ENCODE measurements at places on chromosomes 5 and 9.

- DNase-seq = no peak
These were observed 225.7 kb upstream of the DMRT1 start for GRCh38 chr9:615756-616155.

- no peak for DNase-seq
These were observed 222.6 kb downstream of the MEF2C start for GRCh38 chr5:88660264-88660946.

- DNase-seq = no peak
These were observed 10.9 kb downstream of the PHF2 start for GRCh38 chr9:93587284-93587650.

DNA sequence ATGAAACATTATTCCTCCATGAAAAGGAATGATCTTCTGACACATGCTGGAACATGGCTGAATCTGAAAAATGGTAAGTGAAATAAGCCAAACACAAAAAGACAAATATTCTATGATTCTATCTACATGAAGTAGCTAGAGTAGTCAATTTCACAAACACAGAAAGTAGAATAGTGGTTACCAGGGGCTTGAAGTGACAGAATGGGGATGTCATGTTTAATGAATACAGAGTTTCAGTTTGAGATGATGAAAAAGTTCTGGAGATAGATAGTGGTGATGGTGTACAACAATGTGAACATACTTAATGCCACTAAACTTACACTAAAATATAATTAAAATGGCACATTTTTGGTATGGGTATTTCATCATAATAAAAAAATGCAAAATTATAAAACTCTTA, 18.3 kb downstream of the RLN2 start:
- DNase-seq = no peak

DNA sequence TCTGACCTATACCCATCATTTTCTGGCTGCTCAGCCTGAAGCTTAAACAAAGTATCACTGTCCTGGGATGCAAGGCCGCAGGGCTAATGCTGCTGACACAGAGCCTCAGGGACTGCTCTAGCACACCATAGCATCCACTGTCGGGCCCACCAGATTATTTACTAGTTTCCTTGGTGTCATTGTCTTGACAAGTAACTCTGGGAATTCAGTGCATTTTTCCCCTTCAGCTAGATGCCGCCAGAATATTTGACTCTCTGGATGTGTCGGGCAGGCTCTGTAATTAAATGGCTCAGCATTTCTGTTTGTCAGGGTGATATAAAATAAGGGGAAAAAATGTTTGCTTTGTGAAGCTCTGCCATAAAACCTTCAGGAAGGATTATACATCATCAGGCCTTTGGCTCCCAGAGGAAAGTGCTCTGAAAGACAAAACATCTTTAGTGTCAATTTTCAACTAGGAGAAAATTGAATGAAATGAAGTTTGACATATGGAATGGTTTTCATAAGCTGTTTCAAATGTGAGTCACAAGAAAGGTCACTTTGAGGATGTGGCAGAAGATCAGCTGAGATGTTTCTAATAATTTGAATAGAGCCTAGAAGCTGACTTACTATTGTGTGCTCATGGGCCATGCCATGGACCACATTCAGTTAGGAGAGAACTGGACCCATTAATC, 350.1 kb downstream of the TMEM232 start:
- no peak for DNase-seq

- no peak for DNase-seq
These were observed 74.9 kb downstream of the UNC13B start for GRCh38 chr9:35236692-35237091.

DNA sequence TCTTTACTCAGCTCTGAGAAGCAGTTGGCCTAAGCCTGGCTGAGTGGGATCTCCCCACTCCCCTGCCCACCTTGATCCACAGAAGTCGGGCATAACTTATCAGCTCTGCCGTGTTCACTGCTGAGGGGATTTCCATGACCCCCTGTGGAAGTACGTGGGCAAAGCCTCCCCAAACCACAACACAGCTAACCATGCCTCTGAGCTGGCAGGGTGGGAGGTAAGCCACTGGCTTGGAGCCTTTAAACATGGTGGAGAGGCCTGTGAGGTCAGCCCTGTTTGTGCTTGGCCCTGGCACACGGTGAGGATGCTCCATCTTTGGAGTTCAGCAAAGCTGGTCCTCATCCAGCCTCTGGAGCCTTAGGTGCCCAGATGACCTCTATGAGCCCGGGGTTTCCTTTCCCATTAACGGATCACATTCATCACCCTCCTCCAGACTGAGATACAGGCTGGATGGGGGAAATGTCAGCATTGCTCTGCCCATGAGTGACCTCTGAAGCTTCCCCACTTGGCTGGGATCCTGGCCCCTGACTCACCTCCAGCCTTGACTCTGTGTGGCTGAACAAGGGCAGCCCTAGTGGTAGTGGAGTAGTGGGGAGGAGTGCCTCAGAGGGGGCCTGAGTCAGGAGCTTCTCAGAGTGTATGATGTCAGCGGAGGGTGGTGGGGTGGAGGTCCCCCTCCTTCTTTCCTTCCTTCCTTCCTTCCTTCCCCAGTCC, 6.2 kb downstream of the PDLIM4 start:
- DNase-seq = no peak

- DNase-seq = no peak
These were observed 21.8 kb upstream of the NINJ1 start for GRCh38 chr9:93155716-93156474.
